ENCODE measurements at places on chromosomes 16 and 17.
A peak's percentile ranks its signal among the peaks of the same experiment; 100 is the strongest.

GRCh38 chr16:67964477-67965131 lies 3.8 kb downstream of the SLC12A4 start:
- DNase-seq: no peak

DNA sequence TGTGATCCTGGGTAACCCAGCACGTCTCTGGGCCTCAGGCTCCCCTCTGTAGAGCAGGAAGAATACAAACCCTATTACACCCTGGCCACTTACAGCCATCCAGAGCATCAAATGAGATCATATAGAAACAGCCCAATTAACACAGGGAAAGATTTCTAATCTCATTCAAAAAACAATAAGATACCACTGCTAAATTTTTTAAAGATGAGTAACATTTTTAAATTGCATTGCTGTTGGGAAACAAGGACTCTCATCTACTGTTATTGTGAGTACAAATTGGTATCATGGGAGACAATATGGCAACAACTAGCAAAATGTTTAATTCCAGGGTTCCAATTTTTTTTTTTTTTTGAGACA lies 41.1 kb downstream of the SRL start:
- no peak for DNase-seq

GRCh38 chr17:36850790-36851189 lies 86.5 kb upstream of the LHX1 start:
- DNase-seq: no peak

DNA sequence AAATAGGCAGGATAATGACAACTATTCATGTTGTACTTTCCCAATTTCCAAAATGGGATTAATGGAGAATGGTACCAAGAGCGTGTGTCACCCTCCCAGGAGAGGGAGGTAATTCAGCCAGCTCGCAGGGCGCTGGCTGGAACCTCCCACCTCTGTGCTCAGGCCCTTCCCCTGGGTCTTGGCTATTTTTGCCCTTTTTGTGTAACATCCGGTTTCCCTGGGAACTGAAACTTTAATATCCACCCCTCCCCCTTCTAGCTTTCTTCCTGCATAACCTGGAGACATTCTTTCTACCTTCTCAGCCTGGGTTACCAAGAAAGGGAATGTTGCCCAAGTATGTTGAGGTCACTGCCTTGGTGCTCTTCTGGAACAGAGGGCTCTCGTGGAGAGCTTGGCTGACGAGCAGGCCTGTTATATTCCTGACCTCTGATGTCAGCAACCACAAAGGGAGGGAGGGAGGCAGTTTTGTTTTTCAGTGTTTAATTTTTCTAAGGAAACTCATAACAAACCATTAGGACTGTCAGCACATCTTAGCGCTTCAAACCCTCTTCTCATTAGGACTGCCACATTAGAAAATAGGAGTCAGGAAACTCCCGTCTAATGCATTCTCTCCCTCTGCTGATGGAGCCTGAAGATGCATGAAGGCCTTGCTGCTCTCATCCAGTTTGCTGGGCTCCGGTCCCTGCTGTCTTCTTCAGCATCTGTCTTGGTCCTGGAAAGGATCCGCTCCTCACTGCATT lies 25.6 kb downstream of the ITGB3 start:
- DNase-seq: peak; percentile 65

DNA sequence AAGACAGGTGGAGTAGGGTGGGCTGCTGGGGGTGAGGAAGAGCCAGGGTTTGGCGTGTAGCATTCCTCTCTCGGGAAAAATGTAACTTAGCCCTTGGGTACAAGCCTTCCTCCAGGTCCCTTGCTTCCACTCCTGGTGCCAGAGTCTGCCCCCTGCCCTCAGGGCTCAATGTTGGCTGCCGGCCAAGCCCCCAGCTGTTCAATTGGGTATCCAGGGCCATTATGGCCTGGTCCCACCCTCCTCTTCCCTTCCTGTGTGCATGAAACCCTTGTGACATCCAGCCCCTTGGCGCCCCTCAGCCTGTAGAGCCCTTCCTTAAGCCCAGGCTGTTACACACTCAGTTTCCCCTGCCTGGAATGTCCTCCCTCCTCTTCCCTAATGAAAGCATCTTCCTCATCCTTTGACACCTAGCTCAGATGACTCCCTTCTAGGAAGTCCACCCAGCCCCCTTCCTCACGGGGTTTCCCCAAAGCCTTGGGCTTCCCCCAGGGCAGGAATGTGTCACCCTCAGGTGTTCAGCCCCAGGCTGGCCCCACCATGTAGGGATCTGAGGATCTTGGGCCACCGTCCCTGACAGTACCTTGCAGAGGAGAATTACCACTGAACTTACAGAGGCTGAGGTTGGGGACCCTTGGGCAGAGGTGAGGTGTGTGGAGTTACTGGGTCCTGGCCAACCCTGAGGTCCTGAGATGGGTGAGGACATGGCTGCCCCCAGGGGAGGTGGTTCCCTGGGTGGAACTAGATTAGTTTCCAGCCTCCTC lies 30.0 kb downstream of the B9D1 start:
- peak; percentile 23 for DNase-seq

- no peak for DNase-seq
Observed at GRCh38 chr17:4527566-4528125, 27.5 kb downstream of the MYBBP1A start.

DNA sequence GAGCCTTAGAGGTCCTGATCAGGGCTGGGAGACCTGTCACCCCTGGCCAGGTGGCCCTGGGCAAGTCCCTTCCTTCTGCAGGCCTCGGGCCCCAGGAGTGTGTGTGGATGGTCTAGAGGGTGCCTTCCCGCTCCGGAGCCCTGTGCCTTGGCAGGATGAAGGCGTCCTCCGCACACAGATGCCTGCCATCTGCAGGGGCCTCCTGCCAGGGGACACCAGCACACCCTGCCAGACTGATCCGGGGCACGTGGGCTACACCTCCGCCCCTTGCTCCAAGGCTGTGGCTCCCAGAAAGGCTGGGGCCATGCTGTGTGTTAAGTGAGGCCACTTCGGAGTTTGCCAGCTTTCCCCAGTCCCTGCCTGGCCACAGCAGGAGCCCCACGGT lies 30.7 kb downstream of the NPTX1 start:
- no peak for DNase-seq

GRCh38 chr17:48294020-48294805 lies 135.8 kb downstream of the SKAP1 start:
- peak; percentile 32 for DNase-seq

DNA sequence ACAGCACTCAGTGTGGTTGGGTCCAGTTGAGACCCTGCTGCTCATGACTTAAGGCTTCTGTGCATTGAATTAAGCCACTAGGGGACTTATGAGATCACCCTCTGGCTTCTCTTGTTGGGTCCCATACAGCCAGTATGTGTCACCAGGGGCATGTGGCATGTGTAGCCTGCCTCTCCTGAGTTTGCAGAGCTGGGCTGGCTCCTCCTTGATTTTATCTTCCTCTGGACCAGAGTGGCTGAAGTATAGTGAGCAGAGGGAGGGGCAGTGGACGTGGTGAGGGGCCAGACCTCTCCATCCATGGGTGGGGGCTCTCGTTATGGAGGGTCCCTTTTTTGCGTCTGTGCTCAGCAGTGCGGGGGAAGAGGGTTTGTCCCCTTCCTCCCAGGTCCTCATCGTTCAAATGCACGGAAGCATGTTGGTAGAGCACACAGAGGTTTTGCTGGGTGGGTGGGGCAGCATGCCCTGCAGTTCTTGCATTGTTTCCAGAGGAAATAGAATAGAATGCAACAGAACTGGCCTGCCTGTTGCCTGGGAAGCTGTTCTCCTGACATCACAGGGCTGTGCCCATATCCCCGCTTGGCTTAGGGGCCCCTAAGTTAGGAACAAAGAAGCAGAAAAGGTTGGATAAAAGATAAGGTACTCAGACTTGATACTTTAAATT lies 77.4 kb downstream of the SPECC1 start:
- peak; percentile 31 for DNase-seq

GRCh38 chr17:21351366-21352065 lies 24.6 kb upstream of the KCNJ12 start:
- DNase-seq: peak; percentile 0

DNA sequence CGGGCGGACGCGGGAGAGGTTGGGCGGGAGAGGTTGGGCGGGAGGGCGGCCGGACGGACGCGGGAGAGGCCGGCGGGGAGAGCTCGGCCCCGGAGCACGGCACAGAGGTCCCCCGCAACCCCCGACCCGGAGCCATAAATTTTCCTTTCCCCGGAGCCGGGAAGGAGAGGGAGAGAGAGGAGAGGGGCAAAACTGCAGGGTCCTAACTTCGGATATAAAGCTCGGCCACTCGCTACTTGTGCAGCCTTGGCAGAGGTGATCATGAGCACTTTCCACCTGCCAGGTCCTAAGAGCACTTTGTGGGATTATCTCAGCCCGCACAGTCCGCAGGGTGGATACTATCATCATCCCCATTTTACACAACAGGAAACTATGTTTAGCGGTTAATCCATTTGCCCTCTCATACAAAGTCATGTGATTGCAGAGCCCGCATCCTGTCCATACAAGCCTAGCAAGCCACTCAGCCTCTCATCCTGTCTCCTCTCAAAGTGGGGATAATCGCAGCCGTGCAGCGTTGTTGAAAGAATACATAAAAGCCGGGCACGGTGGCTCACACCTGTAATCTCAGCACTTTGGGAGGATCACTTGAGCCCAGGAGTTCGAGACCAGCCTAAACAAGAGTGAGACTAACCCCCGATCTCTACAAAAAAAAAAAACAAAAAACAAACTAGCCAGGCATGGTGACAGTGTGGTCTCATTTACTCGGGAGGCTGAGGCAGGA lies 780 bp upstream of the DCAKD start:
- peak; percentile 53 for DNase-seq

- no peak for DNase-seq
Observed at GRCh38 chr17:37446027-37446426, 39.3 kb downstream of the TADA2A start.

DNA sequence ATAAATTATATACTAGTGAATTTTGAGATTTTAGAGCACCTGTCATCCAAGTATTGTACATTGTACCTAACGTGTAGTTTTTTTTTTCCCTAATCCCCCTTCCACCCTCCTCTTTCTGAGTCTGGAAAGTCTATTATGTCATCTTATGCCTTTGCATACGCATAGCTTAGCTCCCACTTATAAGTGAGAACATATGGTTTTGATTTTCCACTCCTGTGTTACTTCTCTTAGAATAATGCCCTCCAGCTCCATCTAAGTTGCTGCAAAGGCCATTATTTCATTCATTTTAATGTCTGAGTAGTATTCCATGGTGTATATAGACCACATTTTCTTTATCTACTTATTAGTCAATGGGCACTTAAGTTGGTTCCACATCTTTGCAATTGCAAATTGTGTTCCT lies 177.0 kb upstream of the C16orf82 start:
- DNase-seq: no peak

- peak; percentile 72 for DNase-seq
Observed at GRCh38 chr16:4640572-4641305, 16.1 kb downstream of the MGRN1 start.

DNA sequence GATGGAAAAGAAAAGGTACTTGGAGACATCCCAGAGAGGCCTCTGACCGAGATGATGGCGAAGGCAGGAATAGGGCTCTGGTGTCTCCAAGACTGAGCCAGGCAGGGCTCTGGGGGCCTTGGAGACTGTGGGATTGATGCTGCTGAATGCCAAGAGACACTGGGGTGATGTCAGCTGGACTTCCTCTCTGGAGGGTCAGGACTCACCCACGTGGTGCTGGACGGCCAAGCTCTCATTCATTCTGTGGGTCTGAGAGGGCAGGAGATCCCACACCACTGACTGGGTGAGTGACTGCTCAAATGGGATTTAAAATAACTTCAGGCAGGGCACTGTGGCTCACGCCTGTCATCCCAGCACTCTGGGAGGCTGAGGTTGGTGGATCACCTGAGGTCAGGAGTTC lies 64.8 kb downstream of the NT5M start:
- no peak for DNase-seq
